Adrenal gland (tissue), 19 donors: ENCODE measurements at places on chromosomes 1 and 21. TPM values are rescaled to one million over a fixed set of nuclear protein-coding genes. Genes with fewer than 3 reads are reported as not detected.

- H3K27me3 ChIP-seq = no peaks in the 10 kb centered on the region
- H3K27ac ChIP-seq = no peak overlapping the region
Observed at GRCh38 chr1:239795304-239795703, 296.4 kb upstream of the FMN2 start.

- no peak overlapping the region for H3K4me3 ChIP-seq
- no peak overlapping the region for H3K27ac ChIP-seq
- H3K36me3 ChIP-seq = no peaks in the 10 kb centered on the region
Observed at GRCh38 chr1:171173069-171173468, 12.0 kb upstream of the FMO2 start.

GRCh38 chr1:55848906-55849305 is 633.7 kb upstream of the USP24 start:
- H3K27me3 ChIP-seq = no peaks in the 10 kb centered on the region
- H3K36me3 ChIP-seq = no peaks in the 10 kb centered on the region
- DNase-seq = no peak
- no peaks in the 10 kb centered on the region for H3K4me1 ChIP-seq
- no peak overlapping the region for H3K4me3 ChIP-seq

CTSK gene
- total RNA-seq = 10.9 TPM

MIGA1 gene
- 24.2 TPM for total RNA-seq

SPRR2G gene
- not detected for total RNA-seq
